ENCODE measurements at places on chromosomes 11 and 22.
A peak's percentile ranks its signal among the peaks of the same experiment; 100 is the strongest.

- no peak for DNase-seq
Measured at GRCh38 chr22:43435851-43436811, 24.3 kb downstream of the MPPED1 start.

DNA sequence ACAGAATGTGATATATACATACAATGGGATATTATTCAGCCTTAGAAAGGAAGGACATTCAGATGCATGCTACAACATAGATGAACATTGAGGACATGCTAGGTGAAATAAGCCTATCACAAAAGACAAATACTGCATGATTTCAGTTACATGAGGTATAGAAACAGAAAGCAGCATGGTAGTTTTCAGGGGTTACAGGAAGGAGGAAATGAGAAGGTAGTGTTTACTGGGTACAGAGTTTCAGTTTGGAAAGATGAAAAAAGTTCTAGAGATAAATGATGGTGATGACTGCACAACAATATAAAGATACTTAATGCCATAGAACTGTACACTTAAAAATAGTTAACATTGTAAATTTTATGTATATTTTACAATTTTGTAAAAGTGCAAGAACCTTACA, 266.7 kb upstream of the C11orf87 start:
- no peak for DNase-seq

GRCh38 chr22:25564979-25565677, 653 bp downstream of the GRK3 start:
- no peak for DNase-seq

DNA sequence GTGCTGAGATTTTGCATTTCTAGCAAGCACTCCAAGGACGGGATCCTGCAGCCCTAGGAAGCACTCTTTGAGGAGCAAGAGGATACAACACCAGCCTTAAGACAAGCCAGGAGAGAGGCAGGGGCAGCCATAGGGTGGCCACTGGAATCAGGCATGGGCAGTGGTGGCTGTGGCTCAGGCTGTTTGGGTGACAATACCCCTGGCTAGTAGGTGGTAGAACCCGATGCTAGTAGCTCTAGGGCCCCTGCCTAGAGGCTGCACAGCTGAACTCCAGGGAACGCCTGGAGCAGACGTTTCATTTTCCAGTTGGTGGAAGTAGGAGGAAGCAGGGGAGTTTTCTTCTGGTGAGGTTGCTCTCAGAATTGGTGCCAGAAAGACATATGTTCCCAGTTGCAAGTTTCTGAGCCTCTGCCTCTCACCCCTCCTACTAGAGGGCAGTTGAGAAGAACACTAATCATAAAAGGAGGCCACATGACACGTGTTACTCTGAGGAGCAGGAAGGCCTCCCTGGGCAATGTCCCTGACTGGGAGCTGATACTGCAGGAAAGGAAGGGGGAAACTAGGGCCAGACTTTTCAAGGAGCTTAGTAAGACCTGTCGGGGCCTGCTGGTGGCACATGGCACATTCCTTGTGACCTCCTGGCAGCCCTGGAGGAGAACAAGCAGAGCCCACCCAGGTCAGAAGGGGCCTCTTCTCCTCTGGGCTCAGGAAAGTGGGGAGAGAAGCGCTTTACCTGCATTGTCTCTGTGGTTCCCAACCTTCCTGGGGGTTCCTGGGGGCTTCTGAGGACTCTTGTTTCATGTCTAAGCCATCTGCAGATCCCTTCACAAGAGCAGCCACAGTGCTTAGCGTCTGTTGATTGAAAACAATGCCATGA, 56.6 kb upstream of the DRD2 start:
- no peak for DNase-seq

DNA sequence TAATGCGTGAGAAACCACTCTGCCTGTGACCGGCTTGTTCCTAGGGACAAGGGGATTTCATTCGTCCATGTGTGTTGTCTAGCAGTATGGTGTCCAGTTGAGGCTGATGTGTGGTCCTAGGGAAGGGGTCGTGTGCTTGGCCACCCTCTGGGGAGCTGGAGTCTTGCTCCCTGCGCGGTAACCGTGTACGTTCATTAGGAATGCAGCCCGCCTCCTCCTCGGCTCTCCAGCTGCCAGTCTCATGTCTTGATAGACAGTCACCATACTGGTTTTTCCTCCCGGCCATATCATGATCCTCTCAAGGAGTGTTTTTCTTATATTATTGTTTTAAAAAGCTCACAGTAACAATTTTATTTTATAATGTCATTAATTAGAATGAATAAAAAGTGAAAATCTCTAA, 5.9 kb downstream of the CTTN start:
- no peak for DNase-seq

GRCh38 chr11:107741044-107741823, 29.4 kb upstream of the SLN start:
- peak; percentile 65 for DNase-seq

- no peak for DNase-seq
Measured at GRCh38 chr11:59267196-59267595, 54.5 kb upstream of the MPEG1 start.

- no peak for DNase-seq
Measured at GRCh38 chr22:36027935-36028645, 534 bp downstream of the RBFOX2 start.

DNA sequence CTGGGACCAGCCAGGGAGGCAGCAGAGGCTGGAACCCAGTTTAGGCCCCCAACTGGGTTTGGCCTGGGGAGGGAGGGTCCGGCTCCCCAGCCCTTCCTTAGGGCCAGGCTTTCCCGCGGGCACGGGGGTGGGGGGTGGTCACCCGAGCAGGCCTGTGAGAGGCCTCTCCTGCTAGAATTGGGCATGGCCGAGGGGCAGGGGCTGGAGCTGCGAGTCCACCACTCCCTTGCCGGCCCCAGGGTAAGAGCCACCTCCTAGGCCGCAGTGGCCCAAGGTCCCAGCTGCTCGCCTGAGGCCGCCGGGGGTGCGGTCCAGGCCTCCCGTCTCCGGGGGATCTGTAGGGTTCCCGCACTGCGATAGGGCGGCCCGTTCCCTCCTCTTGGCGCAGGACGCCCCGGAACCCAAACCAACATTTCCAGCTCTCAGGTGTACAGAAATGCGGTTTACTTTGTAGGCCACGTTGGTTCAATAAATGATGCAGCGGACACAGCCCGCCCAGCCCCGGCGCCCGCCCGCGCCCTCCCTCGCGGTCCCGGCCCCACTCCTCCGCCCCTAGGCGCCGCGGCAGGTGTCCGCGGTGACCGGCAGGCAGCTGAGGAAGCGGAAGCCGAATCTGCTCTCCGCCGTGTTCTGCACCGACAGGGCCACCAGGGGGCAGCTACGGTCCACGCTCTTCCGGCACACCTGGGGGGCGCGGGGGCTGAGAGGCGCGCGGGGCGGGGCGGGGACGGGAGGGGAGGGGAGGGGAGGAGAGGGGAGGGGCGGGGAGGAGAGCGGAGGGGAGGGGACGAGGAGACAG, 5.9 kb downstream of the LMNTD2 start:
- DNase-seq: no peak

DNA sequence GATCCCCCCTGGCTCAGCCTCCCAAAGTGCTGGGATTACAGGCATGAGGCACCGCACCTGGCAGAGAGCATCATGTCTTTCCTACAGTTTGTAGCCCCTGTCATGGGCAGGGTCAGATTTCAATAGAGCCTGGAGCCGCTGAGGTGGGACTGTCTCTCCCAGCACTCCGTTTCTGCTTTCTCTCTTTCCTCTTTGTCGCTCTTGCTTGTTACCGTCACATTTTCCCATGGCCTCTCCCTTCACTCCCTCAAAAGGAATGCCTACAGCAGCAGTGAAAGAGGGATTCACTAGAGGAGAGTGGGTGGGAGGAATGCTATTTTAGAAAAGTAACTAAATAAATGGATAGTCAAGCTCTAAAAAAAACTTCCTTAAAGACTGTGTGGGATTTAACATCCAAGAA, 136.7 kb upstream of the TTC12 start:
- DNase-seq: no peak

DNA sequence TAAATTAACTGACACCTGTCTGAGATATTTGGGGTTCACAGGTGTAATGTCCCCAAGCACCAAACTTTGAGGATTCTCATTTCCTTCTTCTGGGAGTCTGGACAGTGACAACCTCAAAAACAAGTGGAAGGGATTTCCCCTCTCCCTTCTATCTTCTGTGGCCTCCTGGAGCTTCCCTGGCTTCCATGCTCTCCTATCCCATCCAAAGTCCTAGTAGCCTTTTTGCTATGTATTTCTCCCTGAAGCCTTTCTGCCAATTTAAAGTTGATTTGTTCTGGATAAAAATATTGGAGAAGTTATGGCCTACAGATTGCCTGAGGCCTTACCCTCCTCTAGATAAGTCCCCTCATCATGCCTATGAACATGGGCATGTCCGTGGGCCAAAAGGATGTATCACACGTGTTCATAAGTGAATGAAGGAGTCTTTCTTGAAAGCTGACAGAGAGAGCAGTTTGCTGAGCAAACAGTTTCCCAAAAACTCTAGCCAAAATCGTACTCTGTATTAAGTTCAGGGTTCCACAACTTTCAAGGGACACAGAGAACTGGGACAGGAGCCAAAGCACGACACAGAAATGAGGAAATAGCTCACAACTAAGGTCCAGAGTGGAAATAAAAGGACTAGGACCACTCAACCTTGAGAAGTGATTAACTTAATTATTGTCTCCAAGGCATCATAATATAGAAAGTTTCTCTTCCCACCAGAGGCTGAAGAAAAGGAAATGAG, 6.7 kb downstream of the HEPACAM start:
- DNase-seq: no peak

GRCh38 chr11:91194546-91194945, 971.7 kb upstream of the CHORDC1 start:
- DNase-seq: no peak

- no peak for DNase-seq
Measured at GRCh38 chr22:35307892-35308291, 8.2 kb downstream of the TOM1 start.

GRCh38 chr11:33868647-33869461, 23.0 kb downstream of the LMO2 start:
- no peak for DNase-seq

DNA sequence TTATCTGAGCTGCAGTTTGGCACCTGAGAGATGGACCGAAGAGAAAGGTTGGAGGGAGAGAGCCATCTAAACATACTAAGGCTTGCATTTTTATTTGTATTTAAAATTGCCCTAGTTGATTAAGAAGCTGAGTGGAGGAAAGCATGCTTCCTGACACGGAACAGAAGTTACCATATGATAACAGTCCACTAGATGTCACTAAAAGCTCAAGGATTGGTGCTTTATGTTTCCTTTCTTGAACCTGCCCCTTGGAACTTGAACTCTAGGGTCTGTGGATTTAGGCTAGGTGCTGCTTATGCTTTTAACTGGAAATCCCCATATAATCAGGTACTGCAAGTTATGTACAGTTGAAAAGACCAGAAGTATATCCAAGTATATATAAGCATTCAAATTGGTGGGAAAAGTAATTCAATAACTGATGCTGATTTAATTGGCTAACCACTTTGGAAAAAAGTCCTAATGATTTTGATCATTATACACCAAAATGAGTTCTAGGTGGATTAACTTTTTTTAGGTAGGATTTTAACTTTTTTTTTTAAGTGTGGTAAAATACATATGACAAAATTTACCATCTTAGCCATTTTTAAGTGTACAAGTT, 9.5 kb downstream of the RBMXL2 start:
- no peak for DNase-seq

GRCh38 chr22:45863981-45864751, 112.8 kb downstream of the WNT7B start:
- no peak for DNase-seq

GRCh38 chr11:37089439-37089838, 491.4 kb upstream of the RAG2 start:
- DNase-seq: no peak

GRCh38 chr11:129705341-129705740, 110.3 kb upstream of the TMEM45B start:
- no peak for DNase-seq

GRCh38 chr11:61345954-61346843, 13.2 kb downstream of the TKFC start:
- DNase-seq: no peak

- no peak for DNase-seq
Measured at GRCh38 chr11:7462706-7463105, 22.6 kb upstream of the OLFML1 start.

DNA sequence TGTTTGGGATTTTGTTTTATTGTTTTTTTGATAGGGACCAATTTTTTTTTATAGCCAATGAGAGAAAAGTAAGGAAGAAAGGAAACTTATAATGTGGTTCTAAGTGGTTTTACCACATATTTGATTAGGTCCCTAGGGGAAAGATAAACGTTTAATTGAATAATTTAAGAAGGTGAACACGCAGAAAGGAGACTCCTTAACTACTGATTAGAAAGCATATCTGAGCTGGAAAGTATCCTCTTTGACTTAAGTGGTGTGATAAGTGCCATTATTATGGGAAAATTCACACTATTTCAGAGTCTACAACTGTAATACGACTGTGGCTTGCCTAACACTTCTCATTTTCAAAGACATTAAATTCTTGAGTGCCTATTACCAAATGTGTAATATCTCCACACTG, 106.5 kb upstream of the GRAMD1B start:
- no peak for DNase-seq

GRCh38 chr22:48653306-48653705, 1174.4 kb downstream of the BRD1 start:
- no peak for DNase-seq

DNA sequence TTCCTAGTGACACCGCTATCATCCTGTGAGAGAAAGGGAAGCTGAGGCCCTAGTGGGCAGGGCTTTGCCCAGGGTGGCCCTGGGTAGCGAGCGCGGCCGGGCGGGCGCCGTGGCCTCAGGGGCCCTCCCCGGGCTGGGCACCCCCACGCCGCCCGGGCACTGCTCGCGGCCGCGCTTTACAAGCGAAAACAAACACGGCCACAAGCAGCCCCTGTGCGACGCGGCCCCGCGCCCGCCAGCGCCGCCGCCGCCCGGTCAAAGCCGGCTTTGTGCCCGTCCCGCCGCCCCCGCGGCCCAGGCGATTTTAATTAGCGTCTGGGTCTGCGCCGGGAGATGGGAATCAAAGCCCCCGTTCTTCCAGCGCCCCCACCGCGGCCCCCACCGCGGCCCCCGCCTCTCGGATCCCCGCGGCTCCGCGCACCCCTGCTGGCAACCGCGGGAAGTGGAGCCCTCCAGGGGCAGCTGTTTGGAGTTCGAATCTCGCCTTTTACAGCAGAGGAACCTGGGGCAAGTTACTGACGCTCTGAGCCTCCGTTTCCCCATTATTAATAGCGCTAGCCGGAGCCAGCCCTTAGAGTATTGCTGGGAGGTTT, 47.9 kb downstream of the CHRDL2 start:
- DNase-seq: no peak

DNA sequence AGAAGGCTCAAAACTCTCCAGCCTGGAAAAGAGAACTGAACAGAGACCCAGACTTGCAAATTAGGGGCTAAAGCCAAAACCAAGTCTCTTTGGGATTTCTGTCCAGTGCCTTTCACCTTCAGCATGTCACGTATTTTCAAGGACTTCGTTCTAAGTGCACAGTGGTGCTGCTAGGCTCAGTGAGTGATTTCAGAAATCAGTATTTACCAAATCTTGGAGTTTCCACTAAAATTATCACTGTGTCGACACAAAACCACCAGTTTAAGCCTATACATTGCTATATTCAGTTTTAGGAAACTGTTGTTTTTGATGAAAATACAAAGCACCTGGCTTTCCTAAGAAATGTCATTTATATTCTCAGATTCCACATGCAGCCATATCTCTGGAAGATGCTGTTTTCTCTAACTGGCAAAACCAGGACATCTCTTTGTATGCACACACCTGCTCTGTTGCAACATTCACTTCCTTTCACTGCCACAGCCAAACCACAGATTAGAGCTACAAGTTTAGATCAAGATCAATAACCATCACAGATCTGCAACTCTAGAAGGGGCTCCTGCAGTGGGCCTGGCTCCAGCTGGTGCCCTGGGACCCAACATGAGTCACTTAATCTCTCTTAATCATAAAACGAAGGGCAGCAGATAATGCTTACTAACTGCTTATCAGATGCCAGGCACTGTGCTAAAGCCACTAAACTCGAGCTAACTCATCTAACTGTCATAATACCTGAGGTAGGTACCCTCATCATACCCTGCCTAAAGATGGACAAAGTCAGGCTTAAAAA, 22.3 kb downstream of the SMCO4 start:
- DNase-seq: no peak
